ENCODE measurements at places on chromosomes 2 and 18. TPM values are rescaled to one million over a fixed set of nuclear protein-coding genes. Genes with fewer than 3 reads are reported as not detected.

Gene VWC2L
- not detected for total RNA-seq

Gene NT5C1B
- not detected for total RNA-seq

- DNase-seq: no peak
These were observed 41.7 kb downstream of the UBR3 start for GRCh38 chr2:169868951-169869350.

Gene CYP27C1
- total RNA-seq: 0.65 TPM

- DNase-seq: no peak
These were observed 437.2 kb upstream of the ID2 start for GRCh38 chr2:8244639-8245038.

DNA sequence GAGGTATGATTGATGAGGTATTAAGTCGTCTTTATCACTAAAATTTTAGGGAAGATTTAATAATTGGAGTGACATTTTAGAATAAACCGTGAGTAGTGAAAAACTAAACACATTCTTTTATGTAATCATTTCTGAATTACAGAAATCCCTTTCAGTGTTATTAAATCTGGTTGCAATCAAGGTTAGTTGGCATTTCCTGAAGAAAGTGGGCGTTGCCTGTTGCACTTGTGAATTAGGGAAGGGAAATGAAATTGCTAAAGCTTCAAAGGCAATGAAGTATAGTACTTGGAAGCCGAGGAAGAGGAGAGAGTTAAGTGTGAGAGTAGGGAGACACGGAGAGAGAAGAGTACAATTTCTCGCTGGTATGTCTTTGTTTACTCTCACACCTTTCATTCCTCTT, 274.5 kb downstream of the SLC8A1 start:
- DNase-seq: peak; percentile 36

- DNase-seq: no peak
These were observed 23.5 kb downstream of the DPP4 start for GRCh38 chr2:162050513-162050961.

DNA sequence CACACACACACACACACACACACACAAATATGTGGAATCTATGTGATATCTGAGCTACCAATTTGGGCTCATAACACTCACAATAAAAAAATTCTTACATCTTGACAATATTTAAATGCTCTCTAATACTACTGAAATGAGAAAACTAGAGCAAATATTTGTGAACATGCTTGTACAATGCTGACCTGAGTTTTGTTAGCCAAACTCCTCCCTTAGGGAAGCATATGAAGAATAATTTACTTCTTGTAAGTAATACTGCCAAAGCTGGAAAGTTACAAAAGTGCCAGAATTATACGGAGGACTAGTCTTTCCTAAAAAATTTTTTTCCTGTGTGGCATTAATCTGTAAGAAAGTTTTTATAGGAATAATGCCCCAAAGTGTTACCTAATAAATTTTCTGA, 18.5 kb downstream of the MBD2 start:
- peak; percentile 16 for DNase-seq

- DNase-seq: no peak
These were observed 74.7 kb upstream of the ODC1 start for GRCh38 chr2:10522726-10523405.

All from GM23248 (cell line).